ENCODE measurements at places on chromosomes 7 and 10.

GRCh38 chr10:43824934-43825333 is 176.3 kb upstream of the ZNF32 start:
- DNase-seq: no peak

GRCh38 chr7:99156649-99157048 is 12.7 kb upstream of the SMURF1 start:
- no peak for DNase-seq

DNA sequence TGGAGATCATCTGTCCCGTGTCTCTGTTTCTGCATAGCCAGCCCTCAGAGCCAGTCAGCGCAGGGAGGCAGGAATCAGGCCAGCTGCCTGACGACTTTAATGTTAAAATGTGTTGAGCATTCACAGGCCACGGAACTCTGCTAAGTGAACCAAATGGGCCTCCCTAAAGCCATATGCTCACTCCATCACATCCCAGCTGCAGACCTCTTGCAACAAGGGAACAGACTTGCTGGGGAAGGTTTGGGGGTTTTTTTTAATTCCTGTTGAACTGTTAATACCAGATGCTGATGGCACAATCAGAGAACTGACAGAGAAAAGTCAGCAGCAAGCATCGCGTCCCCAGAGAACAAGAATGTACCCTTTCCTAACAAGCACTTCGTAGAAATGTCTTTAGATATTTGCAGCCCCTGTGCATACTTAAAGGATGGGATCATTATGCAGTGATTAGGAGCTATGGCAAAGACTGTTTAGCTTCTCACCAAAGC is 900.4 kb upstream of the AUTS2 start:
- DNase-seq: peak; percentile 98

- DNase-seq: peak; percentile 90
Observed at GRCh38 chr10:72263613-72264241, 10.0 kb upstream of the DDIT4 start.

DNA sequence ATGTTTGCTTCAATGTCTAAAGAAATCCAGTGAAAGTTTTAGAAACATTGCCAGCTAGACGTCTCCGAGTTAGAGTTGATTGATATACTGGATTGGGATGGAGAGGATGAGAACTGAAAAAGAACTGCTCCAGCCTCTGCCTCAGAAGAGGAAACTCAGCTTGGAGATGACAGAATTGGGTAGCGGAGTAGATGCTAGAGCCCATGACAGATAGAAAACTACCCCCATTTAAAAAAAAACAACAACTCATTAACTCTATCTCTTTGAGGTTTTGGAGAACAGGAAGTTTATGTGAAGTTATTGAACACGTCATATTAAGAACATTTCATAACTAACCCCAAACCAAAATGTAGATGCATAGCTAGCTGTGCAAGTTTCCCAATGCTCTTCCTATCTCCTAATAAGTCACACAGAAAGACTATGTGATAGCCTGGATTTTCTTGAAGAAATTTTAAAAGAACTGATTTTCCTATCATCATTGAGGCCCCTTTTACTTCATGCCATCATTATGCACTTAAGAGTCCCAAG is 28.3 kb upstream of the AFAP1L2 start:
- DNase-seq: no peak

- DNase-seq: no peak
Observed at GRCh38 chr10:59181668-59182067, 5.2 kb downstream of the PHYHIPL start.

DNA sequence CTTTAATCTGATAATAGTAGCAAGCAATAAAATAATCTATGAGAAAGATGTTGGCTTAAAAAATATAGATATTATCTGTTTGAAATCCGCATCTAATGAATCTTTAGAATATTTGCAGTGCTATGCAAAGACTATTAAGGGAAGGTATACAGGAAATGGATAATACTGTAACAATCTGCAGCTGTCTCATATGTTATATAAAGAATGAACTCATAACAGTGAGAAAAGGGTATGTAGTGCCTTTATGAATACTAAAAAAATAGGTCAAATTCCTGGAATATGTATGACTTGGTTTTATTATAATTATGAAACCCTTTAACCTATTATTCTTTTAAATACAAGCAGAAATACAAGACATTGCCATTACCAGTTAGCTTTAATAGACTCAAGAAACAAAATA is 105.1 kb upstream of the GPR22 start:
- DNase-seq: no peak

- no peak for DNase-seq
Observed at GRCh38 chr10:88528201-88528600, 54.9 kb downstream of the RNLS start.

GRCh38 chr7:2930310-2931033 is 86.4 kb upstream of the GNA12 start:
- no peak for DNase-seq

DNA sequence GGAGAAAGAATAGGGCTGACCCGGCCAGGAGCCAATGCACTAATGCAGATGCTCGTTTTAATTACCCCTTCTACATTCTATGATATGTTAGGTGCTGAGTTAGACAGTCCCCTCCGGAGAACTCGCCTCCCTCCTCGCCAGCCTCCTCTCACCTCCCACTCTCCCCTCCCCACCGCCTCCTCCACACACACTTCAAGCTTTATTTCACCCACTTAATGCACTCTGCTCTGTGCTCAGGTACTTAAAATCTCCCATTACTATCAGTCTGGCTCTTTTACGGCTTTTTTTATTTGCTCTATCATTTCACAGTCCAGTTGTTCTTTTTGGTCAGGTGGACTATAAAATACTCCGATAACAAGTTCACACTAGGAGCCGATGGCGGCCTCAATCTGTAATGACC is 231.6 kb downstream of the TEX36 start:
- DNase-seq: no peak

DNA sequence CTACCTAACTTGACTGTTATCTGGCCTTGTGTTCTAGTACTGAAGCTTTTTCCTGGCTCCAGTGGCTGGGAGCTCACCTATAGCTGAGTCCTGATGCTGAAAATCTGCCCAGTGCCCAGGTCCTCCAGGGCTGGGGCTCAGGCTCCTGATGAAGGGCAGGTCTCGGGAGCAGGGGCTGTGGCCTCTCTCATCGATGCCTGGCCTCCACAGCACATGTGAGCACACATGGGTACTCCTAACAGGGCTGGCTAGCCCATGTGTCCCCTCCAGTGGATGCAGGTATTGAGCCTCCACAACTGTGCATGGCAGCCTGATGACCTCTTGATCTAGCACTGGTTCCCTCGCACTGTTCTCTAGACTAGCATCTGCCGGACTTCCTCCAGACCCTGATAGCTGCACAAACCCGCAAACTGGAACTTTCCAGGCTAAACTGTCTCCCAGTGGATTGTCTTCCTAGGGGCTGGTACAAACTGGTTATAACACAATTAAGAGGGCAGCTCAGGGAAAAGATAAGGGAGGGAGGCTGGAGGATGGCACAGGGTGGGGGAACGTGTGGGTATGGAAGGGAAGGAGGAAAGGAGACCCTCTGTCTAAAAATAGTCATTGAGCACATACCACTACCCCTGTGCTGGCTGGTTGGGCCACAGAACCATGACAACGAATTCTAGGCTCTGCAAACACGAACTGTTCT is 35.1 kb downstream of the PLAC9 start:
- no peak for DNase-seq

- no peak for DNase-seq
Observed at GRCh38 chr10:100470367-100470766, 7.6 kb downstream of the WNT8B start.

- DNase-seq: no peak
Observed at GRCh38 chr7:76351372-76351771, 7.4 kb downstream of the YWHAG start.

- no peak for DNase-seq
Observed at GRCh38 chr7:157244516-157245294, 92.1 kb upstream of the DNAJB6 start.

- no peak for DNase-seq
Observed at GRCh38 chr7:7077945-7078344, 104.4 kb upstream of the C1GALT1 start.

- no peak for DNase-seq
Observed at GRCh38 chr7:70034999-70035398, 436.7 kb downstream of the AUTS2 start.

DNA sequence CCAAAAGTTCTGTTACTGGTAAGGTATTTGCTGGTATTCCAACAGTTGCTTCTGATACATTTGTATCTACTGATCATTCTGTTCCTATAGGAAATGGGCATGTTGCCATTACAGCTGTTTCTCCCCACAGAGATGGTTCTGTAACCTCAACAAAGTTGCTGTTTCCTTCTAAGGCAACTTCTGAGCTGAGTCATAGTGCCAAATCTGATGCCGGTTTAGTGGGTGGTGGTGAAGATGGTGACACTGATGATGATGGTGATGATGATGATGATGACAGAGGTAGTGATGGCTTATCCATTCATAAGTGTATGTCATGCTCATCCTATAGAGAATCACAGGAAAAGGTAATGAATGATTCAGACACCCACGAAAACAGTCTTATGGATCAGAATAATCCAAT is 131.0 kb downstream of the AASS start:
- no peak for DNase-seq

GRCh38 chr10:73247509-73248258 is 629 bp upstream of the DNAJC9 start:
- DNase-seq: no peak

- no peak for DNase-seq
Observed at GRCh38 chr7:52289247-52289646, 746.2 kb upstream of the POM121L12 start.

DNA sequence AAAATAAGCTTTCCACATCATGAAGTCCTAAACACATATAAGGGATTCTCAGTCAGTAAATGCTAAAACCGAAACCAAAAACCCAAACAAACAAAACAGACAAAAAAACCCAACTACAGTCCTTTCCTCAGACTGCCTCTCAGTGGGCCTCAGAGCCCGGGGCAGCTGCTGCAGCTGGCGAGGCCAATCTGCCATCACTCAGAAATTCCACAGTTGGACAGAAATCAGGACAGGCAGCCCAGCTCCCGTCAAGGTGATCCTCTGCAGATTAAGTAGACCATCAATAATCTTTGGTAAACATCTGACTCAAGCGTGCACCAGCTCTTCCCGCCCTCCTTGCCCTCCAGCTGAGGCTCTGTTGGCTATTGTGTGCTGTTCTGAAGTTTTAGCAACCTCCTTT is 142.2 kb downstream of the ATXN7L1 start:
- DNase-seq: peak; percentile 80

DNA sequence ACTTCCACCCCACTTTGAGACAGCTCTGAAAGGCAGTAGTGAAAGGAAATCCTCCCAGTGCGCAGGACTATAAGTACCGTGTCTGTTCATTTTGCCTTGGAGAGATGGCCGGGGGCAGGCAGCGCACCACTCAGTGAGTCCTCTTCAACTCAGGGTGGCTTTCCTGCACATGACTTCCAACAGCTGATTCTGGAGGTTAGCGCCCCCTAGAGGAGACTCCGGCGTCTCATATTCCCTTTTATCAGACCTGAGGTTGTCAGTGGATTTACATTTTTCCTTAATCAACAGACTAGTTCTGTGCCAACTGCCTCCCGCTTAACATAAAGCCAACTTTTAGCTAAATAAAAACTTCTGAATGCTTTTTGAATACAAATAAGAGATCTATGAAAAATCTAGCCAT is 101.0 kb downstream of the HERPUD2 start:
- no peak for DNase-seq

DNA sequence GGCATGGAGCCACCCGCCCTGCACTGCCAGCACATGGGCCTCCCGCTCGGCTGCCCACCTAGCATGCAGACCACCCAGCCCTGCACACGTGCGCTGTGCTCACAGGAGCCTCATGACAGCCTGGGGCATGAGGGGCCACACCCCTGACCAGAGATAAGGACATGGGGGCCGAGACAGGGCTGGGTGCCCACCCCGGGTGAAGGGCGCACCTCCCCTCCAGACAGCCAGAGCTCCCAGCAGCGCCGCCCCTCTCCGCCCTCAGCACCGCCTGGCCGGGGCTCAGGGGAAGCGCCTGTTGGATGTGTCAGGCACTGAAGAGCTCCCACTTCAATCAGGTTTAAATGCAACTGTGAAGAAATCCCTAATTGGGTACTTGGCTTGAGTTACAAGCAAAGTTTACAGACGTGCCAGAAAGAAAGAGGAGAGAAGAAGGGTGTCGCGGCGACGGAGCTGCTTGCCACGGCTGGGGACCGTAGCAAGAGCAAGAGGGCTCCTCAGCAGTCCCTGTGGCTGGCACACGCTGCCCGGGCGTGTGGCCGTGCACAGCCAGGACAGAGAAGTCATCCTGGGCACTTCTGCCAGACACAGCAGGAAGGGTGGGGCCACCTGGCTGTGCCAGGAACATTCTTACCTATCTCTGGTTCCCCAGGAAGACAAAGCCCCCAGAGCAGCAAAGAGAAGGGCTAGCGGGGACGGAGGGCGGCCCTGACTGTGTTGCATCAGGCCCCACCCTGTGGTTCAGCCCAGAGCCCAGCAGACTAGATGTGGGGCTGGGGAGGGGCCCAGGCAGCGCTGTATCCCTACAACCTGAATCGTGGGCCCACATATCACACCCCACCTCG is 247.4 kb downstream of the ELFN1 start:
- no peak for DNase-seq

DNA sequence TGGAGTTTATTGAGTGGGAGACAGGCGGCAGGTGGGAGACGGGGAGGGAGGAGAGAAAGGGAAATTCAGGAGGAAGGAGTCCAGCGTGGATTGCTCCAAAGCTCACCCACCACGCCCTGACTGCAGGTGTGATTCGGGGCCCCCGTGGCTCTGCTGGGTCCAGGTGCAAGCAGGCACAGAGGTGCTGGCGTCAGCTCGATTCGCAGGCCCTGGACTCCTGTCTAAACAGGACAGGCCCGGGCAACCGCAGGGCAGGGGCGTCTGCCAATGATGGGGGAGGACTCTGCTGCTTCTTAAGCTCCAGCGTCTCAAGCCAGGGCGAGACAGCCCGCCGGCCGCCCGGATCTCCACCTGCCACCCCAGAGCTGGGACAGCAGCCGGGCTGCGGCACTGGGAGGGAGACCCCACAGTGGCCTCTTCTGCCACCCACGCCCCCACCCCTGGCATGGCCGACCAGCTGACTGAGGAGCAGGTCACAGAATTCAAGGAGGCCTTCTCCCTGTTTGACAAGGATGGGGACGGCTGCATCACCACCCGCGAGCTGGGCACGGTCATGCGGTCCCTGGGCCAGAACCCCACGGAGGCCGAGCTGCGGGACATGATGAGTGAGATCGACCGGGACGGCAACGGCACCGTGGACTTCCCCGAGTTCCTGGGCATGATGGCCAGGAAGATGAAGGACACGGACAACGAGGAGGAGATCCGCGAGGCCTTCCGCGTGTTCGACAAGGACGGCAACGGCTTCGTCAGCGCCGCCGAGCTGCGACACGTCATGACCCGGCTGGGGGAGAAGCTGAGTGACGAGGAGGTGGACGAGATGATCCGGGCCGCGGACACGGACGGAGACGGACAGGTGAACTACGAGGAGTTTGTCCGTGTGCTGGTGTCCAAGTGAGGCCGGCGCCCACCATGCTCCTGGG is at the start of gene CALML3:
TSS of gene CALML3 (plus strand) at position 321 of the 920 bp plus-strand sequence. CDS start at position 446, 125 bp downstream.
- no peak for DNase-seq

DNA sequence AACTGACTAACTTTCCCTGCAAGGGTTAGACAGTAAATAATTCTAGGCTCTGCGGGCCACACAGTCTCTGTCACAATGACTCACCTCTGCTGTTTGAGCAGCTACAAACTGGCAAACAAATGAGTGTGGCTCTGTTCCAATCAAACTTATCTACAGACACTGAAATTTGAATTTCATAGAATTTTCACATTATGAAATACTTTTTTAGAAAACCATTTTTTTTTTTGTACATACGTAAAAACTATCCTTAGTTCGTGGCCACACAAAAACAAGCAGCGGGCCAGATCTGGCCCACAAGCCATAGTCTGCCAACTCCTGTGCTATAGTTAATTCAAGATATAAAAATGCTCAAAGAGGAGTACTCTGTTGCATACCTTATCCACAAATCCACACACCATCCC is 32.6 kb downstream of the PIP4K2A start:
- DNase-seq: no peak

- peak; percentile 69 for DNase-seq
Observed at GRCh38 chr7:101728128-101728527, 89.3 kb upstream of the CUX1 start.
